ENCODE measurements at places on chromosomes 12 and 14.

DNA sequence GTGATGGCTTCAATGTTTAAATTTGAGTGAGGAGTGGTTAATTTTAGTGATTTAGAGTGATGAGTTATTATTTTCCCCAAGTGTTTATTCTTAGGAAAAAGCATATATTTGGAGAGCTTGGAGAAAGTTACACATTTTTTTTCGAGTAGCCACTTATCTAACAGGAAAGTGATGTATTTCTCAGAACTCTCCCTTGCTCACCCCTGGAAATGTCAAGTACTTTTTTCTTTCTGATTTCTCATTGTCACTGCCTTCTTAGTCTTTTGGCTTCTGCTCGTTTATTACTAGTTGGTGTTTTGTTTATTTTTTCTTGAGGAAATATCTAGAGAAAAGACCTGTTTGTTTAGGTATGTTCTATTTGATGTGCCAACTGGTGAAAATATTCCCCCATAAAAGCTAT lies 58.8 kb downstream of the AEBP2 start:
- DNase-seq = no peak

GRCh38 chr12:90515199-90516175 lies 439.5 kb downstream of the CCER1 start:
- DNase-seq = no peak

DNA sequence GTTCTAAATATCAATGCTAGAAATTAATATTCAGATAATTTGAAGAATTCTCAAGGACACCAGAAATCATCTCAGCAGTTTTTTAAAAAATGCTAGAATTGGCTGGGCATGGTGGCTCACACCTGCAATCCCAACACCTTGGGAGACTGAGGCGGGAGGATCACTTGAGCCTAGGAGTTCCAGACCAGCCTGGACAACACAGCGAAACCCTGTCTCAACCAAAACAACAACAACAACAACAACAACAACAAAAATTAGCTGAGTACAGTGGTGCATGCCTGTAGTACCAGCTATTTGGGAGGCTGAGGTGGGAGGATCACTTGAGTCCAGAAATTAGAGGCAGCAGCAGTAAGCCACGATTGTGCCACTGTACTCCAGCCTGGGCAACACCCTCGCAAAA lies 3.2 kb upstream of the MDP1 start:
- no peak for DNase-seq

- DNase-seq = no peak
Measured at GRCh38 chr14:91112194-91112593, 1.7 kb upstream of the DGLUCY start.

DNA sequence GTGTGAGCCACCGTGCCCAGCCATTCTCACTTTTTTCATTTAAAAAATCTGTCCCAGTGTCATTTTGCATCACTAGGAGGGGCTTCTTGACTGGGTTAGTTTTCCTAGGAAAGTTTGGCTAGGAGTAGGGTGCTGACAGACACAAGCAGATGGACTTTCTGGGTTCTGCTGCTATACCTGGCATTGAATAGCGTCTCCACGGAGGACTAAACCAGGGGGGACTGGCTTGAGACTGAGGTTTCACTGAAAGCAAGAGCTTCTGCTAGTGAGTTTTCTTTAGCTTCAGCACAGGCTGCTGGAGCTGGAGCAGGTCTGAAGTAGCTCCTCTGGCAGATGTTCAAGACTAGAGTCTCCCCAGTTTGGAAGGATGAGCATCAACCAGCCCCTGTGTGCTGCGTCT lies 1.4 kb downstream of the SLC10A1 start:
- no peak for DNase-seq
